ENCODE measurements at places on chromosomes 1 and 21.

- DNase-seq, result no peak
These were observed 27.0 kb downstream of the ELAVL4 start for GRCh38 chr1:50135716-50136115.

DNA sequence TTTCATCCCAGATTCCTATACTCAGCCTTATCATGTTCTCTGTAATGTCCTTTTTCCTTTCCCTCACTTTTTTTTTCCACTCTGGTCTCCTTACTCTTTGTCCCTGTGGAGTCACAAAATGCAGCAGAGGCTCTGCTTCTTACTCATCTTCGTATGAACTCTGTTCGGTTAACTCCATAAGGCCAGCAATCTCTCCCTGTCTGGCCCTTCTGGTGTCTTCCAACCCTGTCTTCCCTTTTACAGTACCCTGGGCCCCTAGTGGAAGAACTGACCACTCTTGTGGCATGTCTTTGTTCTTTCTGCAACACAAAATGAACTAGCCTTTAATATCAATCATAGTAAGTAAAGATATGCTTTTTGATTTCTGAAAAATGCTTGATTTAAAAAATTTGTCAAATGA lies 7.1 kb downstream of the CD101 start:
- no peak for DNase-seq

- DNase-seq, result no peak
These were observed 26.6 kb downstream of the ATF3 start for GRCh38 chr1:212635141-212635631.

DNA sequence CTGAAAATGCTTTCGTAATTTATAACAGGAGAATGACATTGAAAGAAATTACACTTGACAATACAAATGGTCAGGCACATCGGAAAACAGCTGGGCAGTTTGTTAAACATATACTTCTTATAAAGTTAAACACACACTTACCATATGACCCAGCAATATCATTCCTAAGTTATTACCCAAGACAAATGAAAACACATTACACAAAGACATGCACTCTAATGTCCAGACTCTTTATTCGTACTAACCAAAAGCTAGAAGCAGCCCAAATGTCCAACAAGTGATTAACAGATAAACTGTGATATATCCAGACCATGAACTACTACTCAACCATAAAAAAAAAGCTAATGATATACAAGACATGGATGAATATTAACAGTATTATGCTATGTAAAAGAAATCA lies 8.5 kb downstream of the AKT3 start:
- no peak for DNase-seq

DNA sequence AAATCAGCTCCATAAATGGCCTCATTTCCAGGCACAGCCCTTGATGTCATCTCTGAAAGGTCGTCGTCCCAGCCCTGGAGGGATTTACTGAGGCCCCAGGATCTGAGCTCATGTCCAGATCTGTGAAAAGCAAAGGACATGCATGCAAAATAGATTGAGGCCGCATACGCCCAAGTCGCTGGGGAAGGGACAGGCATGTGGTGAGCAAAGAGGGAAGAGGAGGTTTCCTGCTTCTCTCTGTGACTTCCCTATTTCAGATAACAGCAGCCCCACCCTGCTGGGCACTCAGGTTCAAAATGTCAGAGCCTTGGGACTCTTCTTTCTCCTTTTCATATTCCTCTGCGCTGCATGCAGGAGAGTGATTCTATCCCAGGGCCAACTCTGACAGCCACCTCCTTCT lies 197.2 kb downstream of the ADSS2 start:
- no peak for DNase-seq

DNA sequence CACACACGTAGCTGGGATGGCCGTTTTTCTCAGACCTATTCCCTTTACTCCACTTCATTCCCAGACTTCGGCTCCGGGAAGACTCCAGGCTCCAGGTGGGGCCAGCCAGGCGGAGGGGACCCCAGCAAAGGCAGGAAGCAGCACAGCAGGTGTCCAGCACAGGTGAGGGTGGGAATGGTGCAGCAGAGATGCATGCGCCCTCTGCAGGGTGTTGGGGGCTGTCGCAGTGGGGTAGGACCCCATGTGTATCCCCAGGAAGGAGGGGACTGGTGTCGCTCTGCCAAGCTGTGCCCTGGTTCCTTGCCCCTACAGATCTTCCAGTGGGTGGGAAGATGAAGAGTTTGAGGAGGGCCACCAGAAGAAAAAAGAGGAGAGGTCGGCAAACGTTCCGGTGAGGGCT lies 5.3 kb downstream of the TTC24 start:
- no peak for DNase-seq

All from SW480 (cell line).